Activated T-helper 17 cell treated with anti-CD3 and anti-CD28 coated beads, Interleukin-2, amount 50 U/mL, for 72 hours (primary cell): ENCODE measurements at places on chromosomes 1 and 21. TPM values are rescaled to one million over a fixed set of nuclear protein-coding genes. Genes with fewer than 3 reads are reported as not detected.

- no peak for ATAC-seq
Measured at GRCh38 chr1:87362063-87362833, 33.6 kb downstream of the LMO4 start.

DNA sequence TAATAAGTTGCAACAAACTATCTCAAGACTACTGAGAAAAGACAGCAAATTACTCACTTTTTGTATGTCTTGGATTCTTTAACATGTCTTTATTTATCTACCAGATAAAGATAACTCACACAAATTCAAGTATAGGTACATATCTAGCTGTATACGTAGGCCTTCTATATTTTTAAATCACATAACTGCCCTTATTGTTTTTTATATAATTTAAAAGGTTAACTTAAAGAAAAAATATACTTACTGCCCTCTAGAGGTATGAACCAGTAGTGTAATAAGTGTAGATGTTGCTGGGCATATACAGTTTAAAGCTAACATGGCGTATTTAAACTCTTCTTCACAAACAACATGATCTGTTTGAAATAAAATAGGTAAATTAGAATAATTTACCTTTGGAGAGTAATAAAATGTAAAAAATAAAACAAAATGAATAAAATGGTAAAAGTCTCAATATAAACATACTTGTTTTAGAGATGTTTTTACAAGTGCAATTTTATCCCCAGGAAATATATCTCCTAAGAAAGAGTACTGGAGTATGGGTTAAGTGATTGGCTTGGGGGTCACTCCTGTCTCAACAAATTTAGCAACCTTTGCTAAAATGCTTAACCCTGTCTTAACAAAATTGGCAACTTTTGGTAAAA, 235.2 kb downstream of the KCNT2 start:
- no peak for ATAC-seq

DNA sequence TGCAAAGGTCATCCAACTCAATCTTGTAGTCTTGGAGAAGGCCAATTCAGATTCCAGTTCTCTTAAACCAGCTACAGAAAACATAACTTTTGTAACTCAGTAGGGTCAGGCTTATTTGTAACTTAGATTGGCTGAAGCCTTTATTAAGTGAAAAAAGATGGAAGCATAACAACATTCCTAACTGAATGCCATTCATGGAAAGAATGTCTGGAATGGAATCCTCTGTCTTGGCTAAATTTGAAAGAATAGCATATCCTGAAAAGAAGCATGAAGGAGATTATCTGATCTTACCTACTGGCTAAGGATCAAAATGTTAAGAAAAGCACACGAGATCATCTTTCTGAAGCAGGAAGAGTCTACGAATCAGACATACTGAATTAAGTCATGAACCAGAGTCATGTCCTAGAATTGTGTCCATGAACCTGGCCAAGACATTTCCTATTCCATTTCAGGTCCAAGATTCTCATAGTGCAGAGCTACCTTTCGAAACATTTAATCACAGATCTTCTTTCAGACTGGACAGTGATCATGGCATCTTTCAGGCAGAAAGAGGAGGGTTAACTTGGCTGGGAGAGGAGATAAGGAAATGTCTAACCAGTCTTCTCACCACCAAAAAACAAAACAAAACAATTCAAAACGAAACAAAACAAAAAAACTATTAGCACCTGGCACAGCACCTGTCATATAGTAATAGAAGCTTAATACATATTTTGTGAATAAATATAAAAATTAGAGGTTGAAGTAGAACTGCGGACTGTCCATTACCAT, 75.6 kb downstream of the XCL2 start:
- ATAC-seq = no peak

DNA sequence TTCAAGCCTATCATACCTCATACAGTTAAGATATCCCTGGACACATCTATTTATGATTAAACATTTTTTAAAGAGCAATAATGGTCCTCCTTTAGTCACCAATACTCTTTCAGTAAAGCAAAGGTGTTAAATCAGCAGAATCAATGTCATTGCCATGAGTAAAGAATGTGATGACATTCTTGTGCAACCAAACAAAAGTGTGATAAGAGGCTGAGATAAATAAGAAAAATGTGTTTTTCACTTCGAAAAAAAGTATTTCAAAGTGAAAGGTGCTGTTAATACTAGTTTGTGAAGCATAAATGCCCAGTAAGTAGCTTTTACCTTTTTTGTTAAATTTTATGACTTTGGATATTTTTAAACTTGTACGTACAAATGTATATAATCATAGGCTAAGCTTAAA, 8.4 kb downstream of the SLC44A5 start:
- ATAC-seq = no peak

Gene OR2T8
- total RNA-seq = not detected

DNA sequence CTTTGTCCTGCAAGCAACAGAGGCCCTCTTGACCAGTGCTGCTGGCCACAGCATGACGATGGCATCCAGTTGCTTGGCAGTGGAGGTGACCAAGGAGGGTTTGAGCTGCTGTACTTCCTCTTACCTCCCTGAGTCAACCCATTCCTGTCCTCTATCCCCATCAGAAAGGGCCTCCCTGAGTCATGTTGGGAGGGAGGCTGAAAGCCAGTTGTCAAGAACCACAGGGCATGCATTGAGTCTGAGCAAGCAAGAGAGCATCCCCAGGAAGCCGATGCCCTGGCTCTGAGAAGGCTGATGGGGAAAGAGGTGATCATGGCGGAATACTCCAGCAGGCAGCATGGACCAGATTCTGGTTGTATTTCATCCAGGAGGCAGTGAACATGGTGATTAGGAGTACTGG, 69.6 kb downstream of the LACTBL1 start:
- ATAC-seq = no peak
